ENCODE measurements at places on chromosomes 11 and 22. TPM values are rescaled to one million over a fixed set of nuclear protein-coding genes. Genes with fewer than 3 reads are reported as not detected.

Gene DSCAML1
- 0.23 TPM for total RNA-seq

Gene TMPRSS5
- total RNA-seq: 0.09 TPM

Gene PDGFB
- total RNA-seq: 3.6 TPM

Gene ELF5
- not detected for total RNA-seq

Gene C1QTNF5
- not detected for total RNA-seq

Gene GAL3ST1
- total RNA-seq: 9.3 TPM

Gene FAM181B
- total RNA-seq: 0.06 TPM

Gene CYTH4
- total RNA-seq: 0.76 TPM

Gene DDI1
- total RNA-seq: not detected

Gene OR8G1
- not detected for total RNA-seq

Gene UBQLN3
- total RNA-seq: not detected

Gene SYCE3
- total RNA-seq: not detected

Gene OR2AG2
- total RNA-seq: not detected

Gene GAL
- 11.6 TPM for total RNA-seq

Gene SLC6A5
- not detected for total RNA-seq

Gene OR8A1
- total RNA-seq: not detected

Gene TMEM191C
- total RNA-seq: 1.0 TPM

Gene HOATZ
- not detected for total RNA-seq

Gene FOLR1
- not detected for total RNA-seq

Gene GP1BB
- total RNA-seq: 1.2 TPM
